ENCODE measurements at places on chromosomes 11 and 22.

DNA sequence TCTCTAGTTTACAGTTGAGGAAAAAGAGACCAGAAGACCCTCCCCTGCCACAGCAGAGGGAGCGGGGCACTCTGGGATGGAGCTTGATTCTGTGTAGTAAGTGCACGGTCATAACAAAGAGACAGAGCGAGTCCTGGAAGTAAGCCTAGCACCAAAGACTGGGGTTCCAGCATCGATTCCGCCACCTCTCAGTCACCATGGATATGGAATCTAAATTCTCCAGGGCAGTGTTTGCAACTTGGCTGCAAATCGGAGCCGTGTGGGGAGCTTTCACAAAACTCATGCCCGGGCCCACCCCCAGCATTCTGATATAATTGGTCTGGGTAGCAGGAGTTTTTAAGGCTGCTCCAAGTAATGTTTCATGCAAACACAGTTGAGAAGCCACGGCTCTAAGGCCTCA is 129.5 kb upstream of the OPCML start:
- no peak for DNase-seq

- DNase-seq: no peak
These were observed 117.2 kb upstream of the TIMP3 start for GRCh38 chr22:32684148-32684821.

DNA sequence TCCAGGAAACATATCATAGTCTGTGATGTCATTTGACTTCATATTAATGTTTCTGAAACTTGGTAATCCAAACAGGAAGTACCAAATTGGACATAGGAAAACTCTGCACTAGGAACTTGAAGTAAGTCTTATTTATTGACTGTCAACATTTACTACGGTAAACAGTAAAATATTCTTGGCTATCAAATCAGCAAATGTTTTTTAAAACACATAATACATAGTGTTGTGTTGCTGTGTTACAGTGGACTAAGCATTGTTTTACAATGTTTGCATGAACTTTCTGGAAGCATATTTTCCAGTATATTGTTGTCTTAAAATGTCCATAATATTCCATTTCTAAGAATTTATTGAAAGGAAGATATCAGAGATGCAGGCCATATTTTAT is 2.8 kb upstream of the OR51E2 start:
- no peak for DNase-seq

DNA sequence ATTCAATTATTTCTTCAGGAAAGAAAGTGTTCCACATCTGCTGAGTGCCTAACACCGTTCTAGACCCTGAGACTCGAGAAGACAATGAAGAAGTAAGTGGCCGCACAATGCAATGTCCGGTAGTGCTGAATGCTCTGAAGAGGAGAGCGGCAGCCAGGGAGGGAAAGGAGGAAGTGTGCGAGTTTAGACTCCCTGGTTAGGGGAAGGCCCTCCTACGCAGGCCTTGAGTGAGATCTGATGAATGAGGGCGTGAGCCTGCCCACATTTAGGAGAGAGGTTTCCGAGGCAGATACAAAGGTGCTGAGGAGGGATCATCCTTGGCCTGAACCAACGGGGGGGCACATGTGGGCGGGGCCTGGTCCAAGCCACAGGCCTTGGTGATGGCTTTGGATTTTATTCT is 558.6 kb downstream of the NTM start:
- DNase-seq: no peak

GRCh38 chr11:47035108-47035507 is 98.5 kb downstream of the CSTPP1 start:
- DNase-seq: no peak

GRCh38 chr11:74437441-74438042 is 29.8 kb downstream of the KCNE3 start:
- no peak for DNase-seq

DNA sequence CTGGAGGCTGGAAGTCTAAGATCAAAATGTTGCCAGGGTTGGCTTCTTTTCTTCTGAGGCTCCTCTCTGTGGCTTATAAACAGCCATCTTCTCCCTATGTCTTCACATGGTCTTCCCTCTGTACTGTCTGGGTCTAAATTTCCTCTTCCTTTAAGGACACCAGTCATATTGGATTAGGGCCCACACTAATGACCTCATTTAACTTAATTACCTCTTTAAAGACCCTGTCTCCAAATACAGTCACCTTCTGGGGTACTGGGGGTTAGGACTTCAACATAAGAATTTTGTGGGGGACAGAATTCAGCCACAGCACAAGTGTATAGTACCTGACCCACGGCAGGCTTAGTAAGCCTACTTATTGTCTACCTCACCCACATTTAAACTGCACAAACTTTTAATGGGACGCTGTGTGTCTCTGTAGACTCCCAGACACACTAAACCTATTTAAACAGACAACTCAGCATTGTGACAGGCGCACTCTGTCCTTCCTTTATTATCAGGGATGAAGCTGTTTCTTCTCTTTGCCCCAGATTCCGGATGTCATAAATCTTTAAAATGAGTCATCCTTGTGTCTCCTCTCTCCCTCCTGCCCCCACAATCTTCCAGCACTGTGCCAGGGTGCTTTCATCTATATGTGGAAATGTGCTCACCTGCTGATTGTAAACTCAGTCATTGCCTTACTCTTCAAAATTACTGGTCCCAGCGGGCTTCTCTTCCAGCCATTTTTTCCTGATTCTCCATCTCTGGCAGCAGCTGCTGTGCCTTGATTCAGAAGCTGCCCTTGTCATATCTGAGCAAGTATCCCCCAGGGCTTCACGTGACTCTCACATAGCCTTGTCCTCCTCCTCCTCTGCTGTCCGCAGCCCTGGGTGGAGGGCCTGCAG is 5.4 kb upstream of the MAPK8IP1 start:
- DNase-seq: no peak

DNA sequence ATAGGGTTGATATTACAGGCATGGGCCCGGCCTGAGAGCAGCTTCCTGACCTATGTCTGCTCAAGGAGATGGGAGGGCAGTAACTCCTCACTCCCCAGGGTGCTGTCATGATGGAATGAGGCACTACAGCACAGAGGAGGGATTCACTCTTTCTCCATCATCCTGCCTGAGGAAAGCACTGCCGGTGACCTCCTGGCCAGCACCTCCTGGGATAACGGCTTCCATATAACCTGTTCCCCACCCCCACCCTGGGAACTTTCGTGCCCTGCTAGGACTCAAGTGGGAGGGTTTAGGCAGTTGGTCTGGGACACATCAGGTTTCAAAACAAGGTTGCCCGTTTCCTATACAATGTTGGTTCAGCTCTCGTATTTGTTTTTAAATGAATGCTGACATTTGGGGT is 42.7 kb upstream of the MN1 start:
- DNase-seq: peak; percentile 9

DNA sequence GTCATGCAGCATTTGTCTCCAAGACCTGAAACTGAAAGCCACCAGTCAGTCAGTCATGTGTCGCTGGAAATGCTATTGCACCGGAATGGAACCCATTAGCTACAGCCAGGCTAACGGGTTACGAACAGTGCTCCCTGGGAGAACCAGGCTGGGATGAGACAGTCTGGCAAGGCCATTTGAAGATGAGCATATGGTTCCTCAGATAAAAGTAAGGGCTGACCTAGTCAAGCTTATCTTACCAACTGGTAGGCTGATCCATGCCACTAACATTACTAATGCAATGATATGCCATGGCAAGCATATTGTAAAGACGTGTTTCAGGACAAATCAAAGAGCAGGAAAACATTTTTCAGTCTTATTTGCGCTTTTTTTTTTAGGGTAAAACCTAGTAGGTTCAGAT is 28.4 kb downstream of the NAP1L4 start:
- DNase-seq: no peak

GRCh38 chr11:95248666-95249467 is 17.9 kb upstream of the SESN3 start:
- no peak for DNase-seq

GRCh38 chr22:43478621-43479300 is 66.9 kb downstream of the MPPED1 start:
- no peak for DNase-seq

- no peak for DNase-seq
These were observed 29.7 kb upstream of the PRODH start for GRCh38 chr22:18965526-18966421.

DNA sequence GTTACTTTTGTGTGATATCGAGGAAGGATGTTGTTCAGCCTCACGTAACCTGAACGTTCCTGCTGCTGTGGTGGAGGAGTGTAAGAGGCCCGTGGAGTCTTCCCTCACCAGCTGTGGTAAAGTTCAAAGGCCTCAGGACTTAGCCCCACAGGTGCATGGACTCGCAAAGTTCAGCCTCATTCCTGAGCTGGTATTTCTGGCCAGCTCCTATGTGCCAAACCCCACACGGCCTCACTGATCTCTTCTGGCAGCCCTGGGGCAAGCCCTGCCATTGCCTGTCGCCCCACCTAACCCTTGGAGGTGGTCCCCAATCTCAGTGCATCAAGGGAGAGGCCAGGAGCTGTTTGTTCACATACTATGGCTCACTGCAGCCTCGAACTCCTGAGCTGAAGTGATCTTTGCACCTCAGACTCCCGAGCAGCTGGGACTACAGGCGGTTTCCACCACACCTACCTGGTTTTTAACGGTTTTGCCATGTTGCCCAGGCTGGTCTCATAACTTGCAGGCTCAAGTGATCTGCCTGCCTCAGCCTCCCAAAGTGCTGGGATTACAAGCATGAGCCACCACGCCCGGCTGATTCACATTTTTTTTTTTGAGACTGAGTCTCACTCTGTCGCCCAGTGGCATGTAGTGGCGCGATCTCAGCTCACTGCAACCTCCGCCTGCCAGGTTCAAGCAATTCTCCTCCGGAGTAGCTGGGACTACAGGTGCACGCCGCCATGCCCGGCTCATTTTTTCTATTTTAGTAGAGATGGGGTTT is 2.2 kb downstream of the PHRF1 start:
- no peak for DNase-seq

DNA sequence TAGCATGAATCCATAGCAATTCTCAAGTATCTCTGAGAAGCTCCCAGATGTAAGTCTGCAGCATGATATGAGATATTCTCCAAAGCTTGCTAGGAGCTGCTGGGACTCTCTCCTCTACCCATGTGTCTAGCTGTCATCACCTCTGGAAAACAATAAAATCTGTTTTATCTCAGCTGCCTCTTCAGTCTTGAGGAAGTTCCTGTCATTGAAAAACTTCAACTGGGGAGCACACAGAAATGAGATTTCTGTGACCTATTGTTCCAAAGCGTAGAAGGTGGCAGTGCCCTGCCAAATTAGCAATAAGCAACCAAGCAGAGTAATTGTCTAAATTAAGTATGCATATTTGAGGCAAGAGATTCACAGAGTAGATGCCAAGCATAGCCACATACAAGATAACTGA is 1380.6 kb upstream of the RAG2 start:
- no peak for DNase-seq

DNA sequence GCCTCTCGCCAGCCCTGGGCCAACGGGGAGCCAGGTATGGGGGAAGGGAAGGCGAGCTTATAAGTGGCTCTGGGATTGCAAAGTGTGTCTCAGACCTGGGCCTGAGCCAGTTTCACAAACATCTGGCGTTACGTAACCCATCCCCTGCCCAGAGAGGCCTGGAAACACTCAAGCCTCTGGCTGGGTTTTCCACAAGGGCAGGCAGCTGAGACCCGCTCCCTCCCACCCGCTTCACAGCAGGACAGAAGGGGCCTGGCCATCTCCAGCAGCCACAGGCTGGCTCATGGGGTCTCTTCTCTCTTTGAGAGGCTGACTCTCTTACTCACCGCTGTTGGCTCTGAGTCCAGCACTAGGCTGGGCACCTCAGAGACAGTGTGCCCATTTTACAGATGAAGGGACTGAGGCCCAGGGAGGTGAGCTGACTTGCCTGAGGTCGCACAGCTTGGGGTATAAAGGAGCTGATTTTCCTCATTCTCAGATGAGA is 44.5 kb downstream of the TRIOBP start:
- no peak for DNase-seq

- no peak for DNase-seq
These were observed 75.7 kb downstream of the DEPDC5 start for GRCh38 chr22:31829505-31829904.

GRCh38 chr11:86068138-86068871 is 579 bp downstream of the PICALM start:
- DNase-seq: peak; percentile 61

GRCh38 chr22:37906364-37907008 is 389 bp downstream of the MICALL1 start:
- no peak for DNase-seq

DNA sequence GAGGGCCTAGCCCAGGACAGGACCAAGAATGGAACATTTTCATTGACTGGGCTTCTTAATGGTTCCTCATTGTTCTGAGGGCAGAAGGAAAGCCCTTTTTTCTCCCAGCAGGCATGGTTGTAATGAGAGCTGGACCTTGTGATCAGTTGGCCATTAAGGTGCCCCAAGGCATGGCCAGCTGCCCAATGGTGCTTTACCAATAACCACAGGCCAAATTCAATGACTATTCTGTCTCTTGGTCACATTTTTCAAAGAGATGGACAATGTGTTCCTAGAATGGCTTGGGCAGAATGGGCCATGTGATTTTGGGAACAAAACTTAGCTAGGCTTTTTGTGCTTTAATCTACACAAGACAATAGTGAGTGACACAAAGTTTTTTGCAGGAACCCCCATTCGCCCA is 7.3 kb downstream of the NAV2 start:
- no peak for DNase-seq

DNA sequence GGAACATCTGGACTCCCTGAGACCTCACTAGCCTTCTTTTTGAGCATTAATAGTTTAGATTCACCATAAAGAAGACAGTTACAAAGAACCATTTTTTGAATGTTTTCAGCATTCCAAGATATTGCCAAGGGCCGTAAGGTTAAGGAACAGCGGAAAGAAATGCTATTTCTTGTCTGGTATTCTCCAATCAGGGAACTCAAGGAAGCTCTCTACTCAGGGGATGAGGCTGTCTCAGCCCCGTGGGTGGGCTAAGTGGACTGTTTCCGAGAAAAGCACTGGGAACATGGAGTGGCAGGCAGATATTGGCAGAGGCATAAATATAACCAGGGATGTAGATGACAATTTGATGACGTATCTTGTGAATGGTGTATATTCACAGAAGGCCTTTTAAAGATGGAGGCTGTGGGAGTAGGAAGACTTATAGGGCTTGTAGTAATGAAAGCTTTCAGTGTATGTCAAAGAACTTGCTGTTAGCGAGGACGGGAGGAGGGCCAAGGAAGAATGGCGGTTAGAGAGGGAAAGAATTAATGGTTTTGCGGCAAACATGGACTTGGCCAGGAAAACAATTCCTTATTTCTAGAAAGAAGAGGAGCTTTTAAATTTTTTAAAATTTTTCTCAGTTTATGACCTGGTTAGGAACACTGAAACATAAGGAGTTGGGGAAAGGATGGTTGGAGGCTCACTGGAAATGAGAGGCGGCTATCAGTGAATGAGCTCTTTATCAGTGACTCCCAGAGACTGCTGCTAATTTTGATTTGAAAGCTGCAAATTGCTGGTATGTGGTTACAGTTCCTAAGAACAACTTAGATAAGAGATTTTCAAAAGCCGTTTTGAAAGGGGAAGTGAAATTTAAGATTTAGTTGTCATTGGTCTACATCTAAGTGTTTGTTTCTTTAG is 64.6 kb downstream of the ST3GAL4 start:
- no peak for DNase-seq
